ENCODE measurements at places on chromosomes 12 and 14. TPM values are rescaled to one million over a fixed set of nuclear protein-coding genes. Genes with fewer than 3 reads are reported as not detected.

The SYCP3 gene
- total RNA-seq = 2.4 TPM

The TAS2R13 gene
- total RNA-seq = 1.2 TPM

The TNFAIP2 gene
- total RNA-seq = 8.1 TPM

The UNC119B gene
- 15.6 TPM for total RNA-seq

The RNU7-1 gene
- total RNA-seq = not detected

The COPZ1 gene
- 158 TPM for total RNA-seq

The NUDT14 gene
- 23.4 TPM for total RNA-seq

The NPFF gene
- total RNA-seq = not detected

The OR2AP1 gene
- not detected for total RNA-seq

The RSRC2 gene
- total RNA-seq = 93.7 TPM

The NGB gene
- total RNA-seq = not detected

The PMCH gene
- total RNA-seq = not detected

The TRHDE gene
- total RNA-seq = 0.02 TPM

The NOS1 gene
- total RNA-seq = not detected

The CEBPE gene
- total RNA-seq = not detected

The PTPRO gene
- not detected for total RNA-seq

The EFCAB11 gene
- total RNA-seq = 7.5 TPM

The BMAL2 gene
- 34.1 TPM for total RNA-seq

The VASH1 gene
- 1.9 TPM for total RNA-seq

The CCT2 gene
- total RNA-seq = 394 TPM

The ANO2 gene
- total RNA-seq = not detected

The TXNRD1 gene
- 75.8 TPM for total RNA-seq

The LPAR5 gene
- 10.6 TPM for total RNA-seq

Data from natural killer cell treated with Interleukin-12 subunit alpha and Interleukin-12 subunit beta and Interleukin-15 and Interleukin-18, amount 100 ng/mL, for 72 hours (primary cell).